ENCODE measurements at places on chromosomes 3 and 15.

DNA sequence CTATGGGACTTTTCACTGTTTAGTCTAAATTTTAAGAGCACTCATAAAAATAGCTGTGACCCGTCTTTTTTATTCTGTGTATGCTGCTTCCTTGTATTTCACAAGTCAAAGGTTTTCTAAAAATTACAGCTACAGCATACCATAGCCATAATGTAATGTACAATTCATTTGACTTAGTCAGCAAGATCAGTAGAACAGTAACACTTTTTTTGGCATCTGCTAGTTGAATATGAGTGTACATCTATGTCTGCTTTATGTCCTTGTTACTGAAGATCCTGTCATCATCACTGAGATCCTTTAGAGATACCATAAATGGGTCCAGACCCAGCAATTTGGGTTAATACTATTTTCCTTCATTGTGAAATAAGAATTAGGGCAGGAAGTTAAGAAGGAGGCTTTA is 42.2 kb downstream of the CMSS1 start:
- no peak for DNase-seq

DNA sequence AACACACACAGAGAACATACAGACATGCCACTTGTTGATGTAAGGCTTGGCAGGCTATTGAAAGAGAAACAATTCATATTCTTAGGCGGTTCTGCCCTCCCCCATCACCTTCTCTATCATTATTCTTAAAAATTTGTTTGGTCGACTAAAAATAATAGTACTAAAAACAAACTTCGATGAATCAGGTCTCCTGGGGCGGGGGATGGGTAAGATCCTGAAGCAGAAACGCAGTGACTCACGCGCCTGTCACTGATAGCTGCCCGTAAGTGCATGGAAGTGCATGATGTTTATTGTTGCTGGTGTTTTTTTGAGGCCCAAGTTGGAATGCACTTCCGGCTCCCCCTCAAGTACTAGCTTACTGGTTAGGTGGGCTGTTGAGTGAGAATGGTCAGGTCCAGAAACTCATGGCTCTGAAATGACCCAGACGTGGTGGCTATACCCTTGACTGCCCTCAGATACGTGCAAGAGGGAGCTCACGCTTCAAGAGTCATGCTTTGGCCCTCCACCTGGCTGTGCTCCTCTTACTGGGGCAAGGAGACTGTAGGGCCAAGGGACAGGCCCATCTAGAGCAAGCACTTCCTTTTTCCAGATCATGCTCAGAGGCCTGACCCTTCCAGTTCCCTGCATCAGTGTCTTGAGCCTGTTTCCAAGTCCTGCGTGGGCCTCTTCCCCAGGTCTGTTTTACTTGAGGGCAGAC is 10.9 kb downstream of the SMAD3 start:
- no peak for DNase-seq

DNA sequence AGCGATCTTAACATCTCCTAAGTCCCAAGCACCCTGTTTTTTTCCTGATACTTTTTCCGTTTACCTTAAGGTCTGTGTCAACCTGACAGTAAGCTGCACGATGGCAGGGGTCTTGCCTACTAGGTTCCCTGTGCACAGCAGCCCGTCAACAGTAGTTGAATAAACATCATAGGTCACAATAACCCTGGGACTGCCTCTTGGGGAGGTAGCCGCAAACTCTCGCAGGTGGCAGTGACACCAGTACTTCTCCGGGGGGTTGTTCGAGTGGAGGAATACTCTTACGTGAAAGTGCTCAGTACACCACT is 365 bp upstream of the PDCD6IP start:
- no peak for DNase-seq

DNA sequence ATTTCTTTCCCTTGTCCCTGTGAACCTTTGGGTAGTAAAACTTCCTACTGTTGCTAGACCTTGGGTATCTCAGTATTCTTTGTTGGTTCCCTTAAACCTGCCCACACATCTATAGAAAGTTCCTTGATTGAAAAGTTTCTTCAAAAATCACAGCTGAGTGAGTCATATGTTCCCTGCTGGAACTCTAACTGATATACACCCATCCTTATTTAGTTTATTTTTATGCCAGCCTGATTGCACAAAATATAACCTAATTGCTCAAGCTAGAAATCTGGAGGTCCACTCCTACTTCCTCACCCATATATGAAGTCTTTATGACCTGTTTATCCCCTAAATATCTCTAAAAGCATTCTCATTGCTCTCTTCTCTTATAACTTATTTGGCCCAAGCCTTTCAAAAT is 13.7 kb upstream of the GJD2 start:
- no peak for DNase-seq

GRCh38 chr15:42063122-42063848 is 31.1 kb downstream of the PLA2G4D start:
- no peak for DNase-seq

DNA sequence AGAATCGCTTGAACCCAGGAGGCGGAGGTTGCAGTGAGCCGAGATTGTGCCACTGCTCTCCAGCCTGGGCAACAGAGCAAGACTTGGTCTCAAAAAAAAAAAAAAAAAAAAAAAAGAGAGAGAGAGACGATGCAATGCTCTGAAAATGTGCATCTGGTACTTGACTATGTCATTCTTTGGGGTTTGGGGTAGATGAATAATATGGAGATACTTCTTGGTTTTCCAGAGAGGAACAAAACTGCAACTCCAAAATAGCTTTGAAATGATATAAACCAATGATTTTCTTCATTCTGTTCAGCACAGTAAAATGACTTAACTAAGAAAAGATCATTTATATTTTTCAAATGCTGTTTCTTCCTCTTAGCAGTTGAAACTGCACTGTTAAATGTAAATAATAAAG is 158.9 kb downstream of the ISL2 start:
- DNase-seq = no peak

DNA sequence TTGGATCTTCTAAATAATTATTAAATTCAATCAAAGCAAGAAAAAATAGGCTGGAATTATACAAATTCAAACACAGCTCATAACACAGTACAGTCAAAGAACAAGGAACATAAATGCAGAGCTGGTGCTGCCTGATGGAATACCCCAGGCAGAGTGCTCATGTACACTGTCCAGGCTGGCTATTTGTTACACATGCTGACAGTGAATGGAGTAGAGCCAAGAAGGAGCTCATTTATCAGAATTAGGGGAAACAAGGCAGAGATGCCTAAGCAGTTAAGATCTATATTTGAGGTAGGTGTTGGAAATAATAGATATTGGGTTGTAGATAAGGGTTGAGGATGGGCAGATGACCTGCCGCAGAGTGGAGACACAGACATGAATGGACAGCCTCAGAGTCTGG is 788.2 kb upstream of the ARPP21 start:
- DNase-seq = no peak

GRCh38 chr3:4581124-4581424 is 87.9 kb downstream of the ITPR1 start:
- DNase-seq = no peak

DNA sequence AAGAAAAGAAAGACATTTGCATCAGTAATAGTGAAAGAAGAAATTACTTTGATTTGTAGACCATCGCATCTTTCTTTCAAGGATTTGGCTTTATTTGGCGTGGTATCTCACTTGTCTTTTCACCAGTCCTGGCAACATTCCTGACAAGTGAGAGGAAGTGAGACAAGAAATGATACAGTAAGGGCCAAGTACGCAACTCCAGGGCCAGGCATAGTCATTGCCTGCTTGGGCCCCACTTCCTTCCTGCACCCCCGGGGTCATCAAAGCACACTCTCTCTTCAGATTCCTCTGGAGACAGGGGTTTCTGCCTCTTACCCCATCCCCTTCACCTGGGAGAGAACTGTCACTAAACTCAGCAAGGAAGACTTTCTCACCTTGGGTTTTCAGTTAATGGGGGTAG is 55.1 kb downstream of the CD47 start:
- no peak for DNase-seq

GRCh38 chr3:71395927-71396695 is 187.4 kb downstream of the FOXP1 start:
- no peak for DNase-seq

- DNase-seq = no peak
Measured at GRCh38 chr15:85168642-85169173, 187.1 kb downstream of the PDE8A start.

DNA sequence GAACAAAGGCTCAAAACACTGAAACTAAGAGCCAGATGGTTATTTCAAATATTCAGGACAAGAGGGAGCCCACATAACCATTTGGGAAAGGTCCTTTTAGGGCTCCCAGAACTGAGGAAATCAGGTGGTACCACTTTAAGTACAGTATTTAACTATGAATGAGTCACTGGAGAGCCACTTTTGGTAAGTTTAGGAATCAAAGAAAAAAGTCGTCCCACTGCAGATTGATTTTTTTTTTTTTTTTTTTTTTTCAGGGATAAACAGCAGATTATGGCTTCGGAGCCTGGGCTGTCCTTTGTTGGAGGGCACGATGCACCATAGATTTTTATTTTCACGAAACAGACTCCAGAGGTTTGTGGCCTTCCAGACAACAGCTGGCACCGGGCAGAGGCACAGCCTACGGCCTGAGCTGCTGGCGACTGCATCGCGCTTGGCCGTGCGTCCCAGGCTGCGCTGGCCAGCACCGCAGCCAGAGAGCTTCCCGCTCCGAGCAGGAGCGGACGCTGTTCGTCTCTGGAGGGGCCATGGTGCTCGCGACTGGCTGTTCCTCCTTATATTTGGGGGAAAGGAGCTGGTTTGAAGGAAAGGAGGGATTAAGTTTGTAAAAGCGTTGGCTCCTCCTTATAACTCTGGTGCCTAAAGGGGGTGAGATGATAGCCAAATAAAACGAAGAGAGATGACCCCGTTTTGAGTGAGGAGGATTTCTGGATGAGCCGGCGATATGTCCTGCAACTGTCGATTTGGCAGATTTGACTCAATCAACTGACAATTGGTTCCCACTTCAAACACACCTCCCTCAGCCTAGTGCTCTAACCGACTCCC is 152.9 kb upstream of the GOLIM4 start:
- no peak for DNase-seq

DNA sequence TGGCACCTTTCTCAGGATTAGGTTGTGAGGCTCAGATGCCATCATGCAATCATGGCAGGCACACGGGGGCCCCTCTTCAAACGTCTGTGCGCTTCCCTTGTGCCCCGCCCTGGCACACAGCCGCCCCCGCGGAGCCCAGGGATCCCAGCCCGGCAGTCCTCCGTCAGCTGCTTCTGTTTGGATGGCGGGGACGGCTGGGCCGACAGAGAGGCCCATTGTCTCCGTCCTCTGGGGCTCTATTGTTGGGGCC is 849 bp upstream of the HDAC11 start:
- DNase-seq = no peak

DNA sequence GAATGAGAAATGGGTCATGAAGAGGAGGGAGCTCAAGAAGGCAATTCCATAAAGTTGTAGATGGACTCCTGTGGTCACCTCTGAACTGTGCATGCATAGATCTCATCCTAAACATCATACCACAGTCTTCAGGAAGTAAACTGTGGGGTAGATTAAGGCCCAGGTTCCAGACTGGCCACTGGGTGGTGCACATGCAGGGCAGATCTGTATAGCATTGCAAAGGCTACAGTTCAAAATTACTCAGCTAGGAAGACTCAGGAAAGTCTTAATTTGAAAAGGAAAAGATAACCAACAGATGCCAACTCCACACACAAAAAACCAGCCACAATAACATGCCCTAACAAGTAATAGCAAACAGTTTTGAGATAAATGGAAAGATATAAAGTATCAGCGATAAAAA is 20.3 kb downstream of the KY start:
- no peak for DNase-seq

- DNase-seq = no peak
Measured at GRCh38 chr3:187222801-187223200, 25.5 kb downstream of the RTP1 start.

DNA sequence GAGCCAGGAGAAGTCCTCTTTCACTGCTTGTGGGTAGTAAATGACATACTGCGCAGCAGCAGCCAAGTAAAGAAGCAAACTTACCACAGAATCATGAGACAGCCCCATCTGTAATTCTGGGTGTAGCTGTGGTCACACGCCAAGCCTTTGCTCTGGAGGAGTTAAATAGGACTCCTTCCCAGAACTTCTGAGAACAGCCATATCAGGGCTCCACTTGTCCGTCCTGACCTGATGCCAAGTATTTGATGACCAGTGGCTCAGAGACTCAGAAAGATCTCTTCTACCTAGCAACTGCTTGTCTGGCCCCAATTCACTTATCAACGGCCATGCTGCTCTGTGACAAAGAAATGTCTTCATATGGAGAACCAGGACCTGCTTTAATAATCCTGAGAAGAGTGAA is 20.6 kb upstream of the GOLIM4 start:
- DNase-seq = no peak

- DNase-seq = no peak
Measured at GRCh38 chr3:195123281-195123691, 147.7 kb downstream of the XXYLT1 start.

GRCh38 chr15:78708713-78709260 is 67.8 kb upstream of the CHRNB4 start:
- DNase-seq = no peak

DNA sequence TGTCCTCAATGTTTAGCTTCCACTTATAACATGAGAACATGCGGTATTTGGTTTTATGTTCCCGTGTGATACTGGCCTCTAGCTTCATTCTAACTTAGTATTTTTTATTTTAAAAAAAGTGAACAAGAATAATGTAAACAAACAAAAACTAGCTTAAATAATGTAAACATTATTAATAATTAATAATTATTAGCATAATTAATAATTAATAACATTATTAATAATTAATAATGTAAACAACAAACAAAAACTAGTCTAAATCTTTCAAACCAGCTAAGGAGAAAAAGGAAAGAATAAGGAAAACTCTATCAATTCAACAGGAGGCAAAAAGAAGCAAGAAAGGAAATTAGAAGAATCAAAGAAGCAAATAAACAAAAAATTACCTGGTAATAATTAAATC is 66.2 kb upstream of the CLSTN2 start:
- no peak for DNase-seq

DNA sequence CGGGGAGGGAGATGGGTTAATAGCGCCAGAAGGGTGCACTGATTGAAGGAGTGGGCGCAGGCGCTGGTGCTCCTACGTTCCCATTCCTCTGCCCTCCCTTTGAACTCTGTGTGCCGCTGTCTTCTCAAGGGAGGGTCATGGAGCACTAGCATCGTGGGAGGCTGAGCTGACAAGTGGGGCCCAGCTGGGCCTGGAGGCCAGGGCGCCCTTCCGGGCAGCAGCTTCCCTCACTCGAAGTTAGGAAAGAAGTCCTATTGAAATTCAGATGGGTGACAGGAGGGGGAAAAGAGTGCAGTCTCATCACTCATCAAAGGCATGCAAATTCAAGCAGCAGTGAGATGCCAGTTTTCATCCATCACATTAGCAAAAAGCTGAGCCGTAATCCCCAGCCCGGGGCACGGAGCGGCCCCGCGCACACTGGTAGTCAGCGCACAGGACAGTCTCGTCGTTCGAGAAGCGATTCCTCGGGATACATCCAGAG is 128.2 kb downstream of the LRRK1 start:
- DNase-seq = no peak
